ENCODE measurements at places on chromosomes 16 and 17. TPM values are rescaled to one million over a fixed set of nuclear protein-coding genes. Genes with fewer than 3 reads are reported as not detected.

The PDILT gene
- not detected for total RNA-seq

The SPNS3 gene
- total RNA-seq = not detected

The TBC1D3 gene
- not detected for total RNA-seq

The AGRP gene
- not detected for total RNA-seq

The PRSS21 gene
- not detected for total RNA-seq

The SLC52A1 gene
- total RNA-seq = 16.1 TPM

The TSPAN10 gene
- total RNA-seq = not detected

The PYDC1 gene
- total RNA-seq = 10.8 TPM

The KLHL10 gene
- not detected for total RNA-seq

The IGF2BP1 gene
- not detected for total RNA-seq

The SPATA22 gene
- not detected for total RNA-seq

The HOXB1 gene
- not detected for total RNA-seq

DNA sequence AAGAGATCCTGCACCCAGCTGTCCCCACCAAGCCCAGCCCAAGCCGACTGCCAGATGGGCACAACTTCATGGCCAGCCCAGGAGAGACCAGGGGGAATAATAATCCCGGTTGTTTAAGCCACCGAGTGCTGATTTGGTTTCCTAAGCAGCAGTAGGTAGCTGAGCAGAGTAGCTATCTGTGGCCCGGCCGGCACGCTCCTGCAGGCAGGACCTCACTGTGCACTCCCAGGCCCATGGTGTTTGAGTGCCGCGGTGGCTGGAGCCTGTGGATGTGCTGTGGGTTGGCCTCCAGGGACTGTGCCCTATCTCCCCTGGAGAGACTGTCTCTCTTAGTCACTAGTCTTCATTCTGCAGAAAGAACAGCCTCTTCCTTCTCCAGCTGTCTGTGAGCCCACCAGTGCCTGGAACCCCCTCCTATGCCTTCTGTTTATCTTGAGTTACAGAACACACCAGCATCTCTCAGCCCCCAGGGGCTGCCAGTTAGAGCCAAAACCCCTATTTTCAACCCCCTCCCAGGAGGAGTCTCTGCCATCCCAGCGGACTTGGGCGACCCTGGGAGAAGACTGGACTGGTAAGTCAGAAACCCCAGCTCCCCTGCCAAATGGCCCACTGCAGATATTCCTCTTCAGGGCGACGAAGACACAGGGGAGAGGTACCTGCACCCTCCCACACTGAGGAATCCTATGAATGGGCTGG lies 152.0 kb downstream of the SDK2 start:
- DNase-seq = no peak

DNA sequence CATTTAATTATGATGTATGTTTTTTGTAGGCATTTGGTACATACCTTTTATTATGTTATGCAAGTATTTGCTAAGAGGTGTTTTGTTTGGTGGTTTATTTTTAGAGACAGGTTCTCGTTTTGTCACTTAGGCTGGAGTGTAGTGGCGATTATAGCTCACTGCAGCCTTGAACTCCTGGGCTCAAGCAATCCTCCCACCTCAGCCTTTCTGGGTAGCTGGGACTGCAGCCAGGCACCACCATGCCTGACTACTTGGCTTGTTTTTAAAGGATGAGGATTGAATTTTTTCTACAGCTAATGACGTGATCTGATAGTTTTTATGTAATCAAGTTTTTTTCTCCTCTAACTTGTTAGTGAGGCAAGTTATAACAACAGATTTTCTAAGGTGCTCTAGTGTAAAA lies 199.6 kb downstream of the SPECC1 start:
- DNase-seq = no peak

- no peak for DNase-seq
These were observed 26.0 kb upstream of the MPHOSPH6 start for GRCh38 chr16:82195917-82196494.

- no peak for DNase-seq
These were observed 1027.5 kb downstream of the CDH11 start for GRCh38 chr16:64094181-64094965.

- DNase-seq = no peak
These were observed 969.2 kb upstream of the RBFOX1 start for GRCh38 chr16:6363396-6363795.

DNA sequence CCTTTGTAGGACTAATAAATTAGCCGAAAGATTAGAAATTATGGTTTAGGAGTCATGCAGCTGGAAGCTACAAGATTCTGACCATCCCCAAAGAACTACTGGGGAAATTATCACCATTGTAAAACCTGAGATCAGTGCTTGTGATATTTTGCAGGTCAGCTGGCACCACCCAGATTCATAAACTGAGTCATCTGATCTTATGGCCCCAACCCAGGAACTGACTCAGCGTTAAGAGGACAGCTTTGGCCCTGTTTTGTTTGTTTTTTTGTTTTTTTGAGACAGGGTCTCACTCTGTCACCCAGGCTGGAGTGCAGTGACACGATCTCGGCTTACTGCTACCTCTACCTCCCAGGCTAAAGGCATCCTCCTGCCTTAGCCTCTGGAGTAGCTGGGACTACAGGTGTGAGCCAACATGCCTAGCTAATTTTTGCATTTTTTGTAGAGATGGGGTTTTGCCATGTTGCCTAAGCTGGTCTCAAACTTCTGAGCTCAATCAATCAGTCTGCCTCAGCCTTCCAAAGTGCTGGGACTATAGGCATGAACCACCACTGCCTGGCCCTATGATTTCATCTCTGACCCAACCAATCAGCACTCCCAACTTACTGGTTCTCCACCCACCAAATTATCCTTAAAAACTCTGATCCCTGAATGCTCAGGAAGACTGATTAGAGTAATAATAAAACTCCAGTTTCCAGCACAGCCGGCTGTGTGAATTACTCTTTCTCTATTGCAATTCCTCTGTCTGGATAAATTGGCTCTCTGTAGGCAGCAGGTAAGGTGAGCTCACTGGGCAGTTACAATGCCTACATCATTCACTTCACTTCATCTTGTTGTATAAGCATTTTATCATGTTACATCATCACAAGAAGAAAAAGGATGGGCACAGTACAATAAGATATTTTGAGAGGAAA lies 79.4 kb upstream of the KSR1 start:
- DNase-seq = peak; percentile 23

- no peak for DNase-seq
These were observed 128.5 kb upstream of the GSE1 start for GRCh38 chr16:85484347-85485300.

GRCh38 chr16:30996985-30997724 lies 12.1 kb downstream of the HSD3B7 start:
- peak; percentile 82 for DNase-seq

GRCh38 chr16:17817260-17817659 lies 346.5 kb upstream of the XYLT1 start:
- DNase-seq = no peak

- no peak for DNase-seq
These were observed 44.1 kb upstream of the ADORA2B start for GRCh38 chr17:15900871-15901270.

DNA sequence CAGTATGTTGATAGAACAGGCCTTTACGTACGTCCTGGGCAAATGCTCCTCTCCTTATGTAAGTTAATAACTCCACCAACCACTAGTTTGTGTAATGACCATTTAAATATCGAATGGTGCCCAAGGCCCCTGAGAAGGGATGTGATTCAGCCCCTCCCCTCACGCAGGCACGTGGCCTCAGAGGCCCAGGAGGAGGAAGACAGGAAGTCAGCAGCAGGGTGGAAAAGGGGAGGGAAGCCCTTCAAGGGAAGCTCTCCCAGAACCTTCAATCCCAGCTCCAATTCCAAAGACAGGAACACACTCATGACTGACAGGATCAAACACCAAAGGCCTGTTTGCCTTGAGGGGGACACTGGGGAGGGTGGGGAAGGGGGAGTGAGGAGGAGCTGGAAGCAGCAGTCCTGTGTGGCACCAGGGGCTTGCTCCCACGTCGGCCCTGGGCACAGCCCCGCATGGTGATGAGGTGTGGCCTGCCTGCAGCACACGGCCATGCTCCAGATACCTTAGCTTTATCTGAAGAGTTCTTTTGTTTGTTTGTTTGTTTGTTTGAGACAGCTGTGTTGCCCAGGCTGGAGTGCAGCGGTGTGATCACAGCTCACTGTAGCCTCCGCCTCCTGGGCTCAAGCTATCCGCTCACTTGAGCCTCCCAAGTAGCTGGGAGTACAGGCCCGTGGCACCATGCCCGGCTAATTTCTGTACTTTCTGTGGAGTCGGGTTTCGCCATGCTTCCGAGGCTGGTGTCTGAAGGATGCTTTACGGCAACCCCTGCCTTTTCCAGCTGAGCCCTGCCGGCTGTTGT lies 105.0 kb downstream of the ZNF778 start:
- no peak for DNase-seq

GRCh38 chr17:57109393-57110151 lies 24.5 kb downstream of the AKAP1 start:
- DNase-seq = no peak

DNA sequence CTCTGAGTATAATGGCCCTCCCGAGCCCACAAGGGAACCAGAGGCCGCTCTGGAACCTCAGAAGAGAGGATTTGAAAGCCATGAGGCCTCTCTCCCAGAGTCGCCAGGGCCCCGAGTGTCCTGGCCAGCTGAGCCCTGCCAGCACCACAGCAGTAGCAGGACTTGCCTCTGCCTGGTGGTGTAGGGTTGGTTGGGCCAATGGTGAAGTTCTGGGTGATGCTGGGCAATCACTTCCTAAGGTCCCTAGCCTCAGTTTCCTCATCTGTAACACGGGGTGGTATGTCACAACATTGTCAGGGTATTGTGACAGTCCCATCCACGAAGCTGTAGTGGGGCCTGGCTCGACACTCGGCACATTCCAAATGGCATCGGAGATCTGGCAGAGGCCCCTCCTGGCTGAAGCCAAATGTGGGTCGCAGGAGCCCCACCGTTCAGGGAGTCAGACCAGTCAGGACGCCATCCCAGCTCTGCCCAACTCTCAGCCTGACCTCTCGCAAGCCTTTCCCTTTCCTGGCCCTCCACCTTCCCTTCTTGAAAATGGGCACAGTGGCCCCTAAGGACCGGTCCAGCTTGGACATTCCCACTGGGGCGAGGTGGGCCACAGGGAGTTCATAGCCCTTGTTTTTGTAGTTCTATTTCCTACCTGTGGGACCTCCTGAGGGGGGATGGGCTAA lies 1.7 kb downstream of the NATD1 start:
- no peak for DNase-seq

- no peak for DNase-seq
These were observed 90.0 kb downstream of the GNAO1 start for GRCh38 chr16:56281249-56281805.

DNA sequence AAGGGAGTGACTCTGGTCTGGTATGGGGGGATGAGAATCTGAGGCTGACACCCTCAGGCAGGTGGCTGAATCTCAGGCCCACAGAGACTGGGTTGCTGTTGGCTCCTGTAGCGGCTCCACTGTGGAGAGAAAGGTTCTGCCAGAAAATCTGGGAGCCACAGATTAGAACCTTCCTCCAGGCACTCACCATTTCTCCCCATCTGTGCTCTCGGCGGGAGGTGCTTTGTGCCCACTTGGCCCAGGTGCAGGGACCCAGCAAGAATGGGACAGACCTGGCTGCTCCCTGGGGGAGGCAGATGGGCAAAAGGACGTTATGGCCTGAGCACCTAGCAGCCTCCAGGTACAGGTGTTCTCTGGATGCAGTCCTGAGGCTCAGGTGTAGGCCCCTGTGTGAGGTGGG lies 20.1 kb downstream of the RAB11FIP3 start:
- DNase-seq = no peak

DNA sequence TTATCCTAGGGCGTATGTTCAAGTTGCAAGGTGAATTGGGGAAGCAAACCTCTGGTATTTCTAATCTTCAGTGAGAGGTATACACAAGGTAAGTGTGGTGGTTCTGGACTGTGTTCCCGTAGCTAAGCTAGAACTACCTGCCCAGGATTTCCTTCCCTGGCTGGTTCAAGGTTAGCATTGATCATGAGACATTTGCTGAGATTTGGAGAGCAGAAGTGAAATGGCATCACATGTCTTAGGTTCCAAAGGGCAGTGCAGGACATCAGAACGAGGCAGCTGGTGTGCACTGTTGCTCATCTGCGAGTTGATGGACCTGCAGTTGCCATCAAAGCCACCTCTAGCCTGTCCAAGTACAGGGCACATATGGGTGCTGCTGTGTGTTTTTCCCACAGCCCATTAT lies 95.2 kb downstream of the EMP2 start:
- no peak for DNase-seq

DNA sequence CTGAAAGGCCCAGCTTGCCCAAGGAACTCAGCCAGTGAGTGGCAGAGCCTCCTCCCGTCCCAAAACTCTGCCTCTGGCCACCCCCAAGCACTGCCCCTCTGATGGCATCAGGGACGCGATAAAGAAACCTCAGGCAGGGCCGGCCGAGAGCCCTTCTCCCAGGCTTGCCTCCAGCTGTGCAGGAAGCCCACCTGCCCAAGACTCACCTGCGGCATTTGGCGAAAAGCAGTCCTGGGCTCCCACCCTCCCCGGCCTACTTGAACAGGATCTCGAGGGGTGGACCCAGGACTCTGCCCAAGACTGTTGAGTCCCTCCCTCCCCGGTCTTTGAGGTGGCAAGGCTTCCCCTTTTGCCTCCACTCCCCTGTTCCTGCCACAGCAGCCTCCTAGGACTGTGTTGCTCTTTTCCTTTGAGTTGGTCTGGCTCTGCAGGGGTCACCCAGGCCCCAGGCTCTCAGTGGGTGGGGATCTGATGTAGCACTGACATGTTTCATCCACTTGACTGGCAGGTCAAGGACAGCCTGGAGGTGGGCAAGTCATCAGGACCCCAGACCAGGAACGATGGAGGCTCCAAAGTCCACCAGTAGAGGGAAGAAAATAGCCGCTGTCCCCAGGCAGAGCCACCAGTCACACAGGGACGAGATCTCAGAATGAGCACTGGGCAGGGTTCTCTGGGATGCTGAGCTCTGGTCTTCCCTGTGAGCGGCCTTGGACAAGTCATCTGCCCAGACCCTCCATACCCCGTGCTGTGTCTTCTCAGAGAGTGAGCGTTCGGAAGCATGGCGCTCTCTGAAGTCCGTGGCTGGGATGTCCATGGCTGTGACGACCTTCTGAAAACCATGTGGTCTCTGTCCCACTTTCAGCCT lies 111.0 kb upstream of the TNRC6C start:
- no peak for DNase-seq

DNA sequence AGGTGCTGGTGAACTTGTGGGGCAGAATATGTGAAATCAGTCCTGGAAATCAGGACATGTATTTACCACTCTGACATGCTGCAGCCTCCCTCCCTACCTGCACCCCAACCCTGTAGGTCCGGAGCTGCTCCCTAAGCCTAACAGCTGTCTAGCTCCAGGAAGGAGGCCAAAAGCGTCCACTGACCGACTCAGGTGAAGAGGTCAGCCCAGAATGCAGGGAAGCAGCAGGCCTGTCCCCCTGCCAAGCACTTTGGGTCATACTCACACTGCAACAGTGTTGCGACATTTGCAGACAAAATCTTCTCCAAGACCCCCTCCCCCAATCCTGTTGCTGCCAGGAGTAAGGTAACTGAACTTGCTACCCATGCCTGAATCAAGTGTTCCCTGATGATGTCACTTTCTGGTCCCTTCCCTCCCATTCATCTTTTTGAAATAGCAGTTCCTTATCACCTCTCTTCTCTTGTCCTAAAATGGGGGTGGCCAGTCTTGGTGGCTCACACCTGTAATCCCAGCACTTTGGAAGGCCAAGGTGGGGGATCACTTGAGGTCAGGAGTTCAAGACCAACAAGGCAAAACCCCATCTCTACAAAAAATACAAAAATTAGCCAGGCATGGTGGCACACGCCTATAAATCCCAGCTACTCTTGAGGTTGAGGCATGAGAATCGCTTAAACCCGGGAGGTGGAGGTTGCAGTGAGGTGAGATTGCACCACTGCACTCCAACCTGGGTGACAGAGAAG lies 1.3 kb upstream of the ACLY start:
- DNase-seq = no peak

Measured in lower leg skin (tissue), 4 donors.